ENCODE measurements at places on chromosomes 12 and 14.
A peak's percentile ranks its signal among the peaks of the same experiment; 100 is the strongest.

- no peak for DNase-seq
Observed at GRCh38 chr12:87809916-87810315, 219.3 kb downstream of the C12orf50 start.

- DNase-seq, result peak; percentile 64
Observed at GRCh38 chr12:95208678-95209077, 8.6 kb downstream of the FGD6 start.

DNA sequence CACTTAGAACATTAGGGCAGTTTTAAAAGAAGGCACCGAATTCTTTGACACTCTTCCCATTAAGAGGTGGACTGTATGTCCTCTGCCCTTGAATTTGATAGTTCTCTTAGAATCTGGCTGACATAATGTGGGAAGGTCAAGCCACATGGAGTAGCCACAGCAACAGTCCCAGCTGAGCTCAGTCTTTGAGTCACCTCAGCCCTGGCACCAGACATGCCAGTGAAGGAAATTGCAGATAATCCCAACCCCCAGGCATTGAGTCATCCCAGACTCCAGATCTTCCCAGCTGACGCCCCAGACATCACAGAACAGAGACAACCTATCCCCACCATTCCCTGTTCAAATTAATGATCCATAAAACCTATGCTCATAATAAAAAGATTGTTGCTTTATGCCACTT is 83.4 kb downstream of the GTF2A1 start:
- DNase-seq, result peak; percentile 94

- DNase-seq, result no peak
Observed at GRCh38 chr12:98509063-98509462, 6.3 kb upstream of the TMPO start.

GRCh38 chr14:68460541-68460940 is 332.3 kb downstream of the ZFP36L1 start:
- DNase-seq, result no peak

DNA sequence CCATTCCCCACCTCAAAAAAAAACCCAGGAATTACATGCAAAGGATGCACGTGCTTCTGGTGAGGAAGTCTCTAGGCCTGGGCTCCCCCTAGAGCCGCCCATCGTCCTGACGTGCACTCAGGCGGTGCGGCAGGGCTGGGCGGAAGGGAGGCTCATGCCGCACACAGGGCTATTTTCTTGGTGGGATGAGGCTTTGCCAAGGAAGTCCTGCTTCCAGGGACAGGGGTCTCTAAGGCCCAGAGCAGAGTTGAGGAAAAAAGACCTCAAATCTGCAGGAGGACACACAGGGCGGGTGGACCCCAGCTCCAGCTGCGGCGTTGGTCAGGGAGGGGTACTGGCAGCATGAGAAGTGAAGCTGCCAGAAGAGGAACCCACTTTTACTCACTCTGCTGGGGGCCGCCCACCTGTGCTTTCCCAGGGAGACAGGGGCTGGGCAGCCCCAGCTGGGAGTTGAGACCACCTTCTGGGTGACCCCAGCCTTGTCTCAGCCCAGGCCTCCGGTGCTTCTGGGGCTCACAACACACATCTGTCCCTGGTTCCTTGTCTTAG is 4.2 kb downstream of the RHOF start:
- DNase-seq, result no peak
